ENCODE measurements at places on chromosomes 6 and 20. TPM values are rescaled to one million over a fixed set of nuclear protein-coding genes. Genes with fewer than 3 reads are reported as not detected.
A peak's percentile ranks its signal among the peaks of the same experiment; 100 is the strongest.

Gene RAET1L
- total RNA-seq: not detected

Gene ADGB
- total RNA-seq: 0.31 TPM

Gene RGS17
- 0.31 TPM for total RNA-seq

Gene GNAS-AS1
- 1.5 TPM for total RNA-seq

Gene TRDN
- total RNA-seq: 4.2 TPM

Gene ARMC2
- total RNA-seq: 17.2 TPM

Gene ACTR5
- 8.5 TPM for total RNA-seq

Gene FAM184A
- total RNA-seq: 7.8 TPM

Gene BACH2
- 25.3 TPM for total RNA-seq

Gene STX11
- 7.1 TPM for total RNA-seq

Gene GPR63
- total RNA-seq: 0.49 TPM

Gene SYCP2L
- total RNA-seq: 1.3 TPM

Gene CBLN4
- 14.1 TPM for total RNA-seq

Gene IPCEF1
- total RNA-seq: 5.0 TPM

Gene DEFB116
- not detected for total RNA-seq

DNA sequence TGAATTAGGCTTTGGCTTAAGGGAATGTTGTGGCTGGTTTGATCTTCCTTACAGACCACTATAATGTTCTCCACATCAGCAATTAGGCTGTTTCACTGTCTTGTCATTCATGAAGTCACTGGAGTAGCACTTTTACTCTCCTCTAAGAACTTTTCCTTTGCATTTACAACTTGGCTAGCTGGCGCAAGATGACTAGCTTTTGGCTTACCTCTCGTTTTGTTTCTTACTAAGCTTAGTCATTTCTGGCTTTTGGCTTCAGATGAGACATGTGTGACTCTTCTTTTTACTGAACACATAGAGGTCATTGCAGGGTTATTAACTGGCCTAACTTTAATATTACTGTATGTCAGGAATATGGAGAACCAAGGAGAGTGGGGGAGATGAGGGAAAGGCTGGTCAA is 143.2 kb downstream of the PTCHD4 start:
- DNase-seq: no peak

- DNase-seq: no peak
Observed at GRCh38 chr6:100176311-100176950, 182.4 kb upstream of the MCHR2 start.

DNA sequence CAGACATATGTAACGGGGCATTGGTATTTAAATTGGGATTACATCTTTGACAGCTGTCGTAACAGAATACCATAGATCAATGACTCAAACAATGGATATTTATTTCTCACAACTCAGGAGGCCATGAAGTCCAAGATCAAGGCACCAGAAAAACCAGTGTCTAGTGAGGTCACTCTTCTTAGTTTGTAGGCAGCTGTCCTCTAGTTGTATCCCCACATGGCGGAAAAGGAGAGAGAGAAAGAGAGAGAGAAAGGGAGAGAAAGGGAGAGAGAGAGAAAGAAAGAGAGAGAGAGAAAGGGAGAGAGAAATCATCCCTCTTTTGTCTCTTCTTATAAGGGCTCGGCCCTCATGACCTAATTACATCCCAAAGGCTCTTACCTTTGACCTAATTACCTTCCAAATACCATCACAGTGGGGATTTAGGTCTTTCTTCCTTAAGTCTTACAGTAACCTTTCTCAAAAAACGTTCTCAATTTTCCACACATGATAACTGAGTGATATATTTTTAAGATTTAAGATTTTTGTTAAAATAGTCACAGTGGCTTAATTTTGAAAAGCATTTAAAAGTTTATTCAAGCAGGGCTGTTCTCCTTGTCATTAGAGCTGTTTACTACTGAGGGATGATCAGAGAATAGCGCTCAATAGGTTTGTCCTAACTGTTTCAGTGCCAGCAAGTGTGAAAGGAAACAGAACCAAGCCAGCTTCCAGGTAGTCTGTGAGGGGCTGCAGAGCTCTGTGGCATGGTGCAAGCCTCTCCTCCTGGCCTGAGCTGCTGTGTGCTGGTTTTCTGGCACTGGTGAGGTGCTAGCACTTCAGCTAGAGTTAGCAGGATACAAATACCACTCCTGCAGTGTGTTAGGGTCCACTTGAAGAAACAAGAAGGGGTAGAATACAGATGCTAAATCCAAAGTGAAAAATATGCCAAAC is 79.0 kb downstream of the IMPG1 start:
- DNase-seq: no peak

GRCh38 chr6:138105880-138106664 is 1.1 kb downstream of the PERP start:
- DNase-seq: no peak

GRCh38 chr20:9616833-9617461 is 102.6 kb downstream of the LAMP5 start:
- DNase-seq: peak; percentile 71

GRCh38 chr6:17250237-17250636 is 30.9 kb upstream of the RBM24 start:
- no peak for DNase-seq

- no peak for DNase-seq
Observed at GRCh38 chr6:155264693-155265320, 994 bp downstream of the CLDN20 start.

- DNase-seq: no peak
Observed at GRCh38 chr6:37864250-37864649, 44.7 kb downstream of the ZFAND3 start.

GRCh38 chr6:72788188-72788587 is 166.3 kb downstream of the KCNQ5 start:
- DNase-seq: no peak

DNA sequence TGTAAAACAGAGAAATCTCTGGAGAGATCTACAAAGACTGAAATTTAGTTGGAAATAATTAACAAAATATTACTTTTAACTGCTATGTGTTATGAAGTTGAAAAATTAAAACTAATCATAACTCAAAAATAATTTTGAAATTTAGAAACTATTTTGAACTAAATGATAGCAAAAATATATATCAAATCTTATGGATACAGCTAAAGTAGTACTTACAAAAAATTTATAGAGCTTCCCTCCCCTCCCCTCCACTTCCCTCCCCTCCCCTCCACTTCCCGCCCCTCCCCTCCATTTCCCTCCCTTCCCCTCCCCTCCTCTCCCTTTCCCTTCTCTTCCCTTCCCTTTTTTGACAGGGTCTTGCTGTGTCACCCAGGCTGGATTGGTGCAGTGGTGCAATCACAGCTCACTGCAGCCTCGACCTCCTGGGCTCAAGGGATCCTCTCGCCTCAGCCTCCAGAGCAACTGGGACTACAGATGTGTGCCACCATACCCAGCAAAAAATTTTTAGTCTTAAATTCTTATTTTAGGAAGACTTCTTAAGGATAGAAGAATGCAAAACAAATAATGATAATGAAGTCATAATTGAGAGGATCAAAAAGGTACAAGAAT is 87.2 kb upstream of the RGS17 start:
- no peak for DNase-seq

GRCh38 chr6:132067286-132067685 is 116.1 kb upstream of the CCN2 start:
- no peak for DNase-seq

DNA sequence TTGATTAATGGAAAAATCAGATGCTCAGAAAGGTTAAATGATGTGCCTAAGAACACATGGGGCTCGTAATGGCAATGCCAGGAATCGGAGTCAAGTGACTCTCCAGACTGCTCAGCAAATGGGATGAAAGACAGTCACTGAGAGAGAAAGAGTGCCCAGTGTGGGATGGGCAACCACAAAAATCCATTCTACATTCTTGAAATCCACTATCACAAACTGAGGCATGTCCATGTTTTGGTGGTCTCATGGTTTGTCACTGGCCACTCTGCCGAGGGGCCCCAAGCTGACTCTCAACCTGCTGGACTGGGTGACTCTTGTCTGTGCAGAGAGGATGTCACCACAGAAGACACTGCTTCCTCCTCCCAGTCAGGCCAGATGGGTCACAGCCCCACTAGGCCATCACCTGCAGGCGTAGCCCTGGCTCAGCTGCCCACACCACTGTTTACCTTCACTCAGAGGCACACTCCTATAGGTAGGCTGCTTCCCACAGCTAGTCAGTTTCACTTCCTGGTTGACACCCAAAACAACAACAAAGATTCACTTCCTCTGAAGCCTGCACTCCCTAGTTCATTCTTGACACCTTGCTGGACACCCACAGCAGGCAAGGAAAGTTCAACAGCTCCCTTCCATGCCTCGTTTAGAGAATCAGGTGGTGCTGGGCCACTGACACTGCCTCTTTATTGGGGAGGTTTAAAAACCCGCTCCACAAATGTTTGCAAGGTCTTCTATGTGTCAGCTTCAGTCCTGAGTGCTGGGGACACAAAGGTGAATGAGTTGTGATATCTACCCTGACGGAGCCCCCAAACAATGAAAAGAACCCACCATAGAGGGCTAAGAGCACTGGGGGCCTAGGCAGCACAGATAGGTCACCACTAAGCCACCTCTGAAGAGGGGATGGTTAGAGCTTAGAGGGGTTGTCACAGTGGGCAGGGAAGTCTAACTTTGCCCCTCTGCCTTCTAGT is 21.7 kb downstream of the MAP1LC3A start:
- peak; percentile 42 for DNase-seq

DNA sequence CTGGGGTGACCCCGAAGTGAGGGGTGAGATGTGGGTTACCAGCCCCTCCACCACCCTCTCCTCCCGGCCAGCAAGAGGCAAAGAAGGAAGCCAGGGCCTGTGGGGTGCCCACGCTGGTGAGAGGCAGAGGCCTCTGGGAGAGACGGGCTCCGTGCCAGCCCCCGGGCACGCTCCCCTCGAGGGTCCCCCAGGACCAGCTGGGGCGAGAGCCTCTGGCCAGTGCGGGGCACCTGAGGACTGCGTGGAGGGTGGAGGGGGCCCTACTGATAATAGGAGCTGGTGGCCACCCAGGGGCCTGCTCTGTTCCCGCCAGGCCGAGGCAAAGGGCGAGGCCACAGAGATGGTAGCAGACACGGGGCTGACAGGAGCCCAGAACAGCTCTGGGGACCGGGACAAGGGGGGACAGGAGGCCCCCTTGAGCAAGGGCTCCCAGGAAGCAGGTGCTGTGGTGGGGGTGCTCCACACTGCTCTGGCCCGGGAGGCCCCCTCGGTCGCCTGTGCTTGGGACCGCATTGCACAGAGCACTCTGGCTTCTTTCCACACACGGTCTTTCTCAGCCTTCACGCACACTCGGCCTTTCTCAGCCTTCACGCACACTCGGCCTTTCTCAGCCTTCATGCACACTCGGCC is 226.9 kb downstream of the TTLL2 start:
- DNase-seq: peak; percentile 64

DNA sequence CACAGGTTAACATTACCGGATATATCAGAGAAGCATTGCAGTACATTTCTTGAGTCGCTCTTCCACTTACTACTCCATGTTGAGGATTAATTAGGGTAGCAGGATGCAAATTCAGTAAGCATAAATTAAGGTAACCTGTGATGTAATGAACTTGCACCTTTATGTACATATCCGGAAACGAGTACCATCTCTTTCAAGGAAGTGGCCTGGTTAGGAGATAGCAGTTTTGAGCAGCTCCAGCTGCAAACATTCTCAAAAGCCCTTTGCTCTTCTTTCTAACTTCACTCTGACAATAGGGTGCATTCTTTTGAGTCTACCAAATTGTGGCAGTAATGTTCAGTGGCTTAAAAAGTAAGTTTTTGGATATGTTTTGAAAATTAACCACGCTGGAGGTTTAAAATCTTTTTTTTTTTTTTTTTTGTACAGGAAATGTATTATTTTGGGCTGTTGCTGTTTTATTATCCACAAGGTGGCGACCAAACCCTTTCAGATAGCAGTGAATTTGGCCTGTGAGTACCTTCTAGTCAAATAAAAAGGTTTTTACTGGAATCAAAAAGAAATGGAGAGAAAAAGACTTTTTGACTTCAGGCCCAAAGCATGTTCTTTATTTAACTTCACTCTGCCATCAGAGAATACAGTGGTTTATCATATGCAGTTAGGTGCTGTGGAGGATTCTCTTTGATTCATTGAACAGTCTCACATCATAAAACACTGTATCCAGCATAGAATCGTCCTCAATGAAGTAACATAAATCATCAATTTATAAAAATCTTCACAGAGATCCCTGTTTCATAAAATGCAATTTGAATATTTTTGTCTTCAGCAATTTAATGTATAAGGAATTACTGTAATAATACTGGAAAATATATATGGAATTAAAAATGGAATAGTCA is 8.9 kb downstream of the FAM217B start:
- no peak for DNase-seq

DNA sequence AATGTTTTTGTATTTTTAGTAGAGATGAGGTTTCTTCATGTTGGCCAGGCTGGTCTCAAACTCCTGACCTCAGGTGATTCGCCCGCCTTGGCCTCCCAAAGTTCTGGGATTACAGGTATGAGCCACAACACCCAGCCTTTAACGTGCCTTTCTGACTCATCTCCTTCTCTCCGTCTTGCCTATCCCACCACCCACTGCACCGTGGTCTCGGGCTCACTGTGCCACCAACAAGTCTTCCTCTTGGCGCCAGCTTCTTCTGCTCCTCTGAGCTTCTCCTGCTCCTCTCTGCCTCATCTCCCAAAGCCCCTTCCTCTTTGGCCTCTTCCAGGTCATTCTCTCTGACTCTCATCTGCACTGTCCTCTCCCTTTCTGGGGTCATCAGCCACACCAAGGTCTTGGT is 41.0 kb downstream of the TMEM242 start:
- no peak for DNase-seq

- DNase-seq: no peak
Observed at GRCh38 chr6:40323881-40324634, 263.1 kb downstream of the LRFN2 start.

DNA sequence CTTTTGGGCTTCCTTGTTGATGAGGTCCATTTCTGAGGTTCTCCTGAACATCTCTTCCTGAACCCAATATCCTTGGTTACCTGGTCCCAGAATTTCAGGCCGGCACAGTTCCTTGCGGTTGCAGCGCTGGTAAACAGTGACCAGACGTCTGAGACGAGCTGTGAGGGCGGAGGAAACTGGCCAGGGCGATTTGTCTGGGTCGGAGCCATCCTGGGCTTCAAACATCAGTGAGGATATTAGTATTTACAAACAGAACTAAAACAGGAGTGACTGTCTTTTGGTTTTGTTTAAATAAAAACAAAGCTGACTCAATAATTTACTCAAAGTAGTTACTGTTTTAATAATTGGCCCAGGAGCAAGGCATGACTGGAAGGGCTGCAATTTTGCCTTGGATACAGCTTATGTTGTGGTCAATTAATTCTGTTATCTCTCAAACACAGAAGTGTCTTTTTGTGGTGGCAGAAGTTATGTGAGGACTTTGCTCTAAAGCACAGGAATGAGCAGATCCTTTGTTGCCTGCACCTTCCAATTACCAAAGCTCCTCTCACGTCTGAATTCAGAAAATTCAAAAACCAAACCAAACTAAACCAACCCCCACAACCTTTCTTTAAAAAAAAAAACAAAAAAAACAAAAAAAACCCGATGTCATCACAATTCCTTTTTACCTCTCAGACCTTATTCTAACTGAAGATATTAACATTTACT is 58.7 kb upstream of the EMILIN3 start:
- no peak for DNase-seq
